Hippocampal formation (tissue), 2 donors: ENCODE measurements at places on chromosomes 3 and 15.

DNA sequence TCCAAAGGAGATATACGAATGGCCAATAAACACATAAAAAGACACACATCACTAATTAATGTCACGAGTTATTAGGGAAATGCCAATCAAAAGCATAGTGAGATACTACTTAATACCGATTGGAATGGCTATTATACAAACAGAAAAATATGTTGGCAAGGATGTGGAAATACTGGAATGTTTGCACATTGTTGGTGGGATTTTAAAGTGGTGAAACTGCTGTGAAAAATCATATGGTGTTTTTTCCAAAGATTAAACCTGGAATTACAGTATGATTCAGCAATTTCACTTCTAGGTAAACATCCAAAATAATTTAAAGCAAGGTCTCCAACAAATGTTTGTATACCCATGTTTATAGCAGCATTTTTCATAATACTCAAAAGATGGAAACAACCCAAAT is 765.5 kb downstream of the VGLL3 start:
- no peak for DNase-seq

GRCh38 chr3:36558961-36559360 is 178.7 kb downstream of the STAC start:
- no peak for DNase-seq

GRCh38 chr3:113035387-113035982 is 44.7 kb downstream of the GTPBP8 start:
- DNase-seq = no peak

DNA sequence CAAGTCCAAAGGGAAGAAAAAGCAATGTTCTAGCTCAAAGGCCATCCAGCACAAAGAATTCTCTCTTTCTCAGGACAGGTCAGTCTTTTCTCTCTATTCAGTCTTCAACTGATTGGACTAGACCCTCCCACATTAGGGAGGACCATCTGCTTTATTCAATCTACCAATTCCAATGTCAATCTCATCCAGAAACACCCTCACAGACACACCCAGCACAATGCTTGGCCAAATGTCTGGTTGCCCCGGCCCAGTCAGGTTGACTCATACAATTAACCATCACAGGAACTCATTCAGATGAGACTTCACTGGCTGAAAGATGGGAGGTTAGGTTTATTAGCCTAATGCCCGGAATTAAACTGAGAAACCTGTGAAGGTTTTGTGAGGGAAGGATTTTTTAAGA is 32.4 kb downstream of the ACAN start:
- no peak for DNase-seq

DNA sequence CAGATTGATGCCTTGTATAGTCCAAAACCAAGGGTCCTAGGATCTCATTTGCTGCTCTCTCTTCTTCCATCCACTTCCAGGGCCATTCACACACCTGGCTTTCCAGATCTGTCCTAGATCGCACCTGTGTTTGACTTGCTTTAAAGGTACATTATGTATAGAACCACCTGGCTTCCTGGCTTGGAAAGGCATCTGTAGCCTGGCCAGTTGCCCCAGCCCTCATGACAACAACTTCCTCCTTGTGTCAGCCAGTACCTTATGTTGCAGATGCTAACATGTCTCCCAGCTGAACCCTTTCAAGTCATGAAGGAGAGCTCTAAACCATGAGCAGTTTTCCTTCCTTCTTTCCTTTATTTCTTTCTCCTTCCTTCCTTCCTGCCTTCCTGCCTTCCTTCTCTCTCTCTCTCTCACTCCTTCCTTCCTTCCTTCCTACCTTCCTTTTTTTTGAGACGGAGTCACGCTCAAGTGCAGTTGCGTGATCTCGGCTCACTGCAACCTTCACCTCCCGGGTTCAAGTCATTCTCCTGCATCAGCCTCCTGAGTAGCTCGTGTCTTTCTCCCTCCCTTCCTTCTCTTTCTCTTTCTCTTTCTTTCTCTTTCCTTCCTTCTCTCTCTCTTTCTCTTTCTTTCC is 2.5 kb upstream of the HTR3C start:
- no peak for DNase-seq

- DNase-seq = no peak
Observed at GRCh38 chr15:65945616-65946015, 76.3 kb downstream of the RAB11A start.

DNA sequence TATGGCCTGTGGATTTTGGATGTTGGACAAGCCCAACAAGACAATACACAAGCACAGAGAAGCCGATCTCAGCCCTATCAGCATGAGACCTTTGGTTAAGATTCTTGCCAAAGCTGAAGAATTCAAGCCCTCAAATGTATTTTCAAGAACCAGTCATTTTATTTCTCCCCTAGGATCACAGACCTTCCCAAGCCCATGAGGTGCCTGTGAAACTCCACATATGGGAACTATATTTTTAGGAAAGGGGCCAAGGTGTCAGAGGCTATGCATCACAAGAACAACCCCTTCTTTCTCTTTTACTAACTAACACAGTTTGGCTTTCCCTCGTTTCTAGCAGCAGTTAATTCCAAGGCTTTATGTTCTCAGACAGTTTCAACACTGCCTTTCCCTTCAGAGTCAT is 364.5 kb downstream of the MAGI1 start:
- no peak for DNase-seq

DNA sequence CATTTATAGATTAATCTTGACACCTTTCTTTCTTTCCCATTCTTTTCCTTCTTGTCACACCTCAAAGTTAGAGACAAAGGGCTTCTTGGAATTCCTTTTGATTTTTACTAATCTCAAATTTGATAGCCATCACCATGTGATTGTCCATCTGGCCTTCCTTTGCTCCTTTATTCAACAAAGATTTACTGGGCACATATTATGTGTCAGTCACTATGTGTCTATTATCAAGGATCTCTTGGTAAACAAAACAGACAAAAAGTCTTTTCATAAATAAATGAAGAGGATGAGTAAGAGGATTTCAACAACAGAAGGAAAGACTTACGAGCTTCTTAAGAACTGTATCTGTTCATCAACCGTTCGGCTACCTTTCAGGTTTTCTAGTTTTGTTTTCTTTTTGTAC is 56.5 kb downstream of the SAMMSON start:
- DNase-seq = no peak

- no peak for DNase-seq
Observed at GRCh38 chr3:153749070-153749610, 372.1 kb upstream of the ARHGEF26 start.

DNA sequence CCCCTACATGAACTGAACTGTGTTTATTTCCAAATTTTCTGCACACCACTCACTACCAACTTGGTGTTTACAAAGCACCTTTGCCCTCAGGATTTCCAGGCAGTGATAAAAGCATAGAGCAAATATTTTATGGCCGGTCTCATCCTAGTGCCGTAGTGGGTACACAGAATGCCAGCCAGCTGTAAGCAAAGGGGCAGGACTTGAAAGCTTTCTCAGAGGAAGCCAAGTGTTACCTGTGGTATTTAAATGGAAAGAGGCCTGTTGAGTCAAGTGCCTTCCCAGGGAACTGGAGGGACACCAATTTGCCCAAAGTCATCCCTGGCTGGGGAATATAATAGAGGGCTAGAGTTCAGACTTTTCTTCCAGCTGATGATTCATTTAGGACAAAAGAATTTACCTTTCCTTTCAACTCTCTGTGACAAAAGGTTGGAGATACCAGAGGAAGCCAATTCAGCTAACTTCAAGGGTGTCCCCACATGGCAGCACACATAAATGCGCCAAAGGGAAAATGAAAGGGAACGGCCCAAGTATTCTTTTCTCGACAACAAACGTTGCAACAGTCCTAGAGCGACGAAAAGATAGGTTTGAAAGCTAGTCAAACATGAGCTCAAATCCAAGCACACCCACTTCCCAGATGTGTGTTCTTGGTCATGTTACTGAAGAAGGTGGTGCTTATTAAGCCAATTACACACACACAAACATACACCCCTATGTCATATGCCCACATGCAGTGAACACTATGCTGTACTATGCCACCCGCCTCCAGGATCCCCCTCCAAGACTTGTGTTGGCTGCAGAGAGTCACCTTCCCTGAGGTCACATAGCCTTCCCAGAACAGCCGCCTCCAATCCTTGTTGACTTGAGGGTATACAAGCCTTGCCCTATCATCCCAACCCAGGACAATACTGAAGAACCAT is 27.7 kb downstream of the MAGI1 start:
- no peak for DNase-seq

- DNase-seq = no peak
Observed at GRCh38 chr3:196499061-196499460, 4.5 kb downstream of the RNF168 start.

DNA sequence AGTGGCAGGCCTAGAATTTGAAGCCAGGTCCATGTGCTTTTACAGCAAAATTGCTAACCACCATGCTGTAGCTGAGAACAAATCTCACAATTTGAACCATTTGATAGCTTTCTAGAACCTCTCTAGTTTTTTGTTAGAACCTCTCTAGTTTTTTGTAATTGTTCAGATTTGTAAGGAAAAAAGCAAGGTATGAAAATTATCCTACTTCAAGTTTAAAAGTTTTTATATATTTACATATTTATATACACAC is 9.8 kb downstream of the GXYLT2 start:
- no peak for DNase-seq

- peak; percentile 46 for DNase-seq
Observed at GRCh38 chr3:8595695-8596115, 48.9 kb downstream of the SSUH2 start.

DNA sequence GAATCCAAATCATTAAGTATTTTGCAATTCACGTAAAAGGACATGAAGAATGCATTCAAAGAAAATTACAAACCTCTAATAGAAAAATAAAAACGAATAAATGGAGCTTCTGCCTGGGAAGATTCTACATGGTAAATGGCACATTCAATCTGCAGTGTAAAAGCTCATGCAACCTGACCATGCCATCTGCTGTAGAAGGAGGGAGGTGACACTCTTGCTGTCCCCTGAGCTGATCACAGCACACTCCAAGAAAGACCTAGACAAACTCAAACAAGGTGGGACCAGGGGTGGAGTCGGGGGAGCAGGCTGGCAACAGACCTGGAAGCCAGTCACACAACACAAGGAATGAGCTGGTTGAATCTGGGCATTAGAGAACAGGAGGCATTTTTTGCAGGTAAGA is 101.8 kb downstream of the BDH1 start:
- DNase-seq = no peak

GRCh38 chr15:30954674-30955073 is 36.8 kb downstream of the MTMR10 start:
- DNase-seq = no peak

GRCh38 chr15:35445891-35446290 is 100.1 kb downstream of the DPH6 start:
- DNase-seq = no peak

DNA sequence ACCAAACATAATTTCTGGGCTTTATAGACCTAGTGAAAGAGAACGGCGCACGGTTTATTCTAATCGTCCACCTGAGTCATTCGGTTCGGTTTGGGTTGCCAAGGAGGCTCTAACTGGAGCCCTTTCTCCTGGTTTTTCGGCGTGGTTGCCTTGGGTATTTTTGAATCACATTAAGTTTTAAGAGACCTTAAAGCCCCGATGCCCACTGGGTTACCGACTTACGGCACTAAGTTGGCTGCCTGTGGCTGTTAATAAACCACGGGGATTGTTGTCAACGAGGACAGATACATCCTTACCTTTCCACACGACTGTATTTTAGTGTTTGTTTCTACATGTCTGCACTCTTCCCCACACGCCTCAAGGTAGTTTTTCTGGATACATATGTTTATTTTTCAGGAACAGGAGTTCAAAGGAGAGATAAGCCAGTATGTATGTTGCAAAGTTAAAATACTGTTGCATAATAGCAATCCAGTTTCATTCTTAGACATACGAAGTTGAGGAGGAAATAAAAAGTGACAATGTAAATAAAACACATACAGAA is 1.2 kb upstream of the ANP32A start:
- peak; percentile 26 for DNase-seq

- no peak for DNase-seq
Observed at GRCh38 chr3:83224101-83224868, 1462.8 kb upstream of the GBE1 start.
